Central memory CD4-positive, alpha-beta T cell (primary cell): ENCODE measurements at places on chromosomes 1 and 21.
A peak's percentile ranks its signal among the peaks of the same experiment; 100 is the strongest.

GRCh38 chr1:94095744-94096469 lies 25.0 kb downstream of the ABCA4 start:
- DNase-seq, result no peak

GRCh38 chr1:22238356-22239224 lies 95.7 kb upstream of the WNT4 start:
- no peak for DNase-seq

DNA sequence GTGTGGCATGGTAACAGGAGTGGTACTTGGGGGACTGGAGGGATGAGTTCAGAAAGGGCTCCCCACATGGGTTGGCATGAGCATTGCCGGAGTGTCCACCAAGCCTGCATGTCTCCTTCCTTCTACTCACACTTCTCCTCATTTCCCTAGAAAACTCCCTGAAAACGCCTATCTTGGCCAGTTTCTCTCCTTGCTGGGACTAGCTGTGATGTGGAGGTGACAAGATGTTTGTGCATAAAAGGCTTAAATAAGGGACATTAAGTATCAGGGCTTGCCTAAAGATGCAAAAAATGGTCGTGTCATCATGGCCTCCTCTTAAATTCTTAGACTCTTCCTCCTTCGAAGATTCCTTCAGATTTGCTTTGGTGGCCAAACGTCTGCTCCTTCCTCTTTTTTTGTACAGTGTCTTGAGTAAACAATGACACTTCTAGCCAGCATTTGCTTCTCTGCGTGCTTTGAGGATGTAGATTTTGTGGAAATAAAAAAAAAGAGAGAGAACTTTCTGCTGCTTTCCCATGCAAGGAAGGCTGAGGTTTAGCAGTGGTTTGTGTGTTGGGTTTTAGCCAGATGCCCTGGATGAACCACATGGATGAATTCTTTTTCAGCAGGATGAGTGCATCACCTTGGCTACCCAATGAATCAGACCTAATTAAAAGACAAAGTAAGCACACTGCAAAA lies 239.1 kb upstream of the IRF2BP2 start:
- DNase-seq, result no peak

- no peak for DNase-seq
These were observed 3.6 kb upstream of the PRRX1 start for GRCh38 chr1:170660281-170660713.

DNA sequence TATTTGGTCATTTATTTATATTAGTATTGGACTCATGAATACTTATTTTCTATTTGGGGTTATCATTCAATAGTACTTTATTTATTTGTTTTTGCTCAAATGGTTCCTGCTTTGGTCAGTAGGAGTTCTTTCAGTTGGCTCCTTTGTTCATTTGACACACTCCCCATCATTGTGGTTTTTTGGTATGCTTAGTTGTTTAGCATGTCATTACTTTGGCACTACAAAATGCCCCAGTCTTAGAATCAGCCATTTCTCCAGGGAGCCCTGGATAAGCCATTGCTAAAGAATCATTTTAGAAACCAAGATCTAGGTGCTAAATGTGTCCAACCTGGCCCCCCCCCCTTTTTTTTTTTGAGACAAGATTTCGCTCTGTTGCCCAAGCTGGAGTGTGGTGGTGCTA lies 61.7 kb upstream of the MRPS6 start:
- DNase-seq, result no peak

DNA sequence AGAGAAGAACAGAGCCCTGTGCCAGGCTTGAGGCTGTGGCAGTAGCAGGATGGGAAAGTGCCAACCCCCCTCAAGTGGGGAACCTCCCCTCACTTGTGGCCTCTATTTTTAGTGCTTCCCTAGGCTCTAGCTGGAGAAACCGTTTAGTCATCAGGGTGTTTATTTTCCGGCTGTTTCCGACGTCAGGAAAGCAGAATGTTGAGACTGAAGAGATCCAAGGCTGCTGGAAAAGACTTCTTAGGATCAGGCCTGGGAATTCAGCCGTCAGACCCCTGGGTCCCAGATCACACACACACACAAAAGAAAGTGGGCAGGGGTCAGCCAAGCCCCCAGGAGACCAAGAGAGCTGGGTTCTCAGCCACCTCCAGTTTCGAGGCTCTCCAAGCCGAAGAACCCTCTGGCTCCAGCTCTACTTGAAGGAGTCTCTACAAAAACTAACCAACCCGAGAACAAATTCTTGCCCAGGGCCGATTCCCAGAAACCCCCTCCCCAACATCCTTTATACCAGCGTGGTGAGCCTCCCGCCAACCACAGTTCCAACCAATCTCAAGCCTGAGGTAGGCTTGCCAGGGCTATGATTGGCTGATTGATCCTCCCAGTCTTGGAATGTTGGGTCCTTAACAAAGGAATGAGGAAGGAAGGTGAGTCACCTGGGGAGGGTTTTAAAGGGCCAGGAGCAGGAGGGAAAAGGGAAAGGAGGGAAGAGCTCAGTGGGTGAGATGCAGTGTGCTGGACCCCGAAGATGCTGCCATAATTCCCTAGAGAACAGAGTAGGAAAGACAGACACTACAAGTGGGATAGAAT lies 2.5 kb upstream of the MEF2D start:
- no peak for DNase-seq

DNA sequence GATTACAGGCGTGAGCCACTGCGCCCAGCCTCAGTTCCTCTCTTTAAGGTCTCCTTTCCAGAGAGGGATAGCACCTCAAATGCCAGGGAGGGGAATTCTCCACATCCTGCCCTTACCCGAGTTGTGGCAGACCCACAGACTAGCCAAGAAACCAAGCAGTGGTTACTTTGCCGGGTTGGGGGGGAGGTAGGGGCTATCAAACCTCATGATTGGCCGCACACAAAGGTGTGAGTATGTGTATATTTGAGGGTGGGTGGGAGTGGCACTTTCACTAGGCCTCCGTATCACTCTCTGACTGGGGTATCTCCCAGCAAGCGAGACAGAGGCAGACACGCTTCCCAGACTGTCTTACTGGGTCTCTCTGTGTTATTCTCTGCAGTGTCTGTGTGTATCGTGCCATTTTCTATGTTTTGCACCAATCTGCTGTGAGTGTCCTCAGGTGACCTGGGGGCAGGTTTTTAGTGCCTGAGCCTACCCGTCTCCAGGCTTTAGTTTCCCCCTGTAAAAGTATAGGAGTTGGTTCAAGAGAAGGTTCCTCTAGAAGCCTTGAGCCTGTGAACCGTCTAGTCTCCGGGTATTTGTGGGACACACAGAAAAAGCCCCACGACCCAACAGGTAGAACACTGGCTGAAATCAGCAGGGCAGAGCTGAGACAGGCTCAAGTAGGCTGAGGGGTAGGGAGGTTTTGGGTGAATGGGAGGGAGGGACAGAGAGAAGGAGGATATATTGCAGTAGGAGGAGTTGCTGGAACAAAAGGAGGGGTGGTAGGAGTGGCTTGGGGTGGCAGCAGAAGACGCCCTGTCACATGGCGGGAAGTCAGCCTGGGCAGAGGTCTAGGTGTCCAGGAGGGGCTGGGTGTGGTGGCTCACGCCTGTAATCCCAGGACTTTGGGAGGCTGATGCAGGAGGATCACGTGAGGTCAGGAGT lies 10.3 kb downstream of the LMNA start:
- DNase-seq, result peak; percentile 62

DNA sequence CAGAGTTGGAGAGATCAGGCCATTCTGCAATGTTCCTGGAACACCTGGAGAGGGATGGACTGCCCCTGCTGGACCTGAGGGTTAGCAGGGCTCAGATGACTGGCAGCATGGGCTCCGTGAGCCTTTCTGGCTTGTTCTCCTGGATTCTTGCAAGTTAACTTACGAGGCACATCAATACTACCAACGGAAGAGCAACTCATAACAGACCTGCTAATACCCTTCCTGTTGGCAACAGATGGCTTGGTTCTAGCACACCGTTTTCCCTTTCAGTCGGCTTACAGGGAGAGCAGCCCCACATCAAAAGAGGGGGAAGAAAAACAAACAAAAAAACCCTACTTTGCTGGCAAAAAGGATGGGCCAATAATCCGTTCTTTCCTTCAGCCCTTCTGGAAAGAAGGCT lies 47.9 kb downstream of the SLC66A1 start:
- DNase-seq, result no peak

DNA sequence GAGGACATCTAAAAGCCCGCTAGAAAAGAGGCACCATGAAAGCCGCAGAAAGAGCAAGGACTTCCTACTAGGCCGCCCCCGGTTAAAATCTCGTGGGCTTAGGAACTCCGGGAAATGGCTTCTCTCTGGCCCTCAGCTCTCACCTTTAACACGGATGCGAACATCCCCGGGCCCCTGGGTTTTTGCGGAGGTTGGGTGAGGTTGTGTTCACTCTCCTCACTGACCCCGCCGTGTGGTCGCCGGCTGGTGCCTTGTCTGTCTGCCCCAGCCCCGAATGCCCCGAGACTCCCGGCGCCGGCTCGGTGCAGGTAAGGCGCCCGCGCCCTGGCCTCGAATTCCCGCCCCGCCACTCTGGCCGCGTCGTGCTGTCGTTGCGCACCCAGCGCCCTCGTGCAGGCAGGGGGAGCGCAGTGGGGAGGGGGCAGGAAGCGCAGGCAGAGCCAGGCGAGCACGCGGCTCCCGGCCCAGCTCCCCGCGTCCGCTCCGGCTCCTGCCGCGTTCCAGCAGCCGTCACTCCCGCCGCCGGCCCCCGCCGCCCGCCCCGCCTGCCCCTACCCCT lies at the start of gene SHISAL2A:
TSS of gene SHISAL2A (plus strand) at position 437 of the 559 bp plus-strand sequence. CDS start 326 bp downstream, outside the sequence.
- DNase-seq, result peak; percentile 76

DNA sequence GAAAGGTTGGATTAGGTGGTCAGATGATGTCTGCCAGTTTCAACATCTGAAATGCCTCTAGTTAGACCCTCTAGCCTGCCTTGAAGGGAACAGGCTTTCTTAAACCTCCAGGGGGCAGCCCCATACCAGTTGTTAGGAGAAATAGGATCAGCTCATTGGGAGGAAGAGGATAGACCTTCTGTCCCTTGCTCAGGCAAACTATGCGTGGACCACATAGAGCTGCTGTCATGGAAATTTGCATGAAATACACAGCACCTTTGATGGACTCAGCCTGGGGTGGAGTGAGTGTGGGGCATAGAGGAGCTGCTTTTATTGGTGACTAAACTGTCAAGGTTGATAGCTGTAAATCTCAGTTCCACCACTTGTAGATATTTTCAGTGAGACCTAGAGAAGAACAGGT lies 38.4 kb upstream of the SPAG17 start:
- no peak for DNase-seq

DNA sequence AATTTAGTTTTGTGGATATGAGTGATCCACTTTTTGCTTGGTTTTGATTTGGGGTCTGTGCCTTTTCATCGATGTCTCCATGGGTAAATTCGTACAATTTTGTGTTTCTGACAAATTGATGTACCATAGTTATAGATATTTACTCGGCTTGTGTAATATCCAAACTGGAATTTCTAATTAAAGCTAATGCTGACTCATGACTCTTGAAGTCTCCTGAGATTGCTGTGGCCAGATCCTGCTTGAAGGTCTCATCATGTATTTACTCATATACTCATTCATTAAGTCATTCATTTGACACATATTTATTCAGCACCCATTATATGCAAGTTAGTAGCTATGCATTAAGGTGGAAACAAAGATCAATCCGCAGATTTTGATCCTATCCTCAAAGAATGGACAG lies 423.2 kb downstream of the RWDD3 start:
- DNase-seq, result no peak

DNA sequence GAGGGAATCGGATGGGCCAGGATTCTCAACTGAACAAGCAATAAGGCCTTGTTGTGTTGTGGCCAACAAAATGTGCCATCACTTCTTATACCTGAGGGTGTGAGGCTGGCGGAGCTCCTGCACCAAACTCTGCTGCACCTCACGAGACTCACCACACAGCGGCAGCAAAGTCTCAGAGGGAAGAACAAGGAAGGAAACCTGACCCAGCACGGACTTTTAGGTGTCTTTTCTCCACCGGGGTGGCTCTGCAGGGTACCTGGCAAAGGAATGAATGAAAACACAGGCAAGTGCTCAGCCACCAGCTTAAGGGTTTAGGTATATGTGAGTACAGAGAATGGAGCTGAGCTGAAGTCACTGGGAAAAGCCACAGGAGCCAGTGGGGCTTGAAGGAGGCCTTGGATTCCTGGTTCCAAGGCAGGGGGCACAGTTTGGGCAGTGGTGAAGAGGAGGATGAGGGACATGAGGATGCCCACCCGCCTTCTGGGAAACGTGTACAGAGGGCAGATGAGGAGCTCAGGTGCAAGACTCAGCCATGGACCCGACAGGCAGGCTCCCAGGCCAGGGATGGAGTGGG lies 31.1 kb upstream of the HSD3B1 start:
- DNase-seq, result no peak

GRCh38 chr1:236336084-236336483 lies 54.3 kb upstream of the ERO1B start:
- DNase-seq, result no peak

- DNase-seq, result no peak
These were observed 9.7 kb upstream of the LHX8 start for GRCh38 chr1:75124510-75124909.

DNA sequence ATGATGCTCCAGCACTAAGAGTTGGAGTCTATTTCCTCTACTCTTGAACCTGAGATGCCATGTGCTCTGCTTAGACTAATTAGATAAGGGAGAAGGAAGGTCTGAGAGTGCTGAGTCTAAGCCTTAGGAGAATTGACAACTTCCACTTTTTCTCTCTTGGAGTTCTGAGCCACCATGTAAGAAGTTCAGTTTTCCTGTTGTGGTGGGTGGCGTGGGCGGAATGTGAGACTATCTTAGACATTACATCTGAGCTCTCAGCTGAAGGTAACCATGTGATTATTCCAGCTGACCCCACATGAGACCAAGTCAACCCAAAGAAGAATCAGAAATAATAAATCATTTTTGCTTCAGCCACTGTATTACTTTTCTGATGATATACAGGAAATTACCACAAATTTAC lies 404.5 kb upstream of the LRRC7 start:
- DNase-seq, result no peak

DNA sequence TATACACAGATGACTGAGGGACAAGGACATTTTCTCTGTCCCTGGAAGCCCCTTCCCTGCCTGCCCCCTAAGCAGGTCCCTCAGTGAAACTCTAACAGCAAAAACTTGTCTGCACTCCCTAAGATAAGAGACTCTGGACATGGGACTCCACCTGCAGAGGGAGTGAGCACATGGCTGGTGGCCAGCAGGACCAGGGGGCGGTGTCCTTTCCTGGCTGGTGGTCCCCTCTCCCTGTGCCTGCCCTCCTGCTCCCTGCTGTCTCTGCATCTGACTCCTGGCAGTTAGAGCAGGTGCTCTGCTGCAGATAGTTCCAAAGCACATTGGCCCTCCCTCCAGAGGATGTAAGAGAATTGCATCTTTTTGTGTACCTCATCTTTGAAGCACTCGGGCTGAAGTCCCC lies 215.5 kb downstream of the GRIK3 start:
- DNase-seq, result no peak

- DNase-seq, result no peak
These were observed 147.7 kb downstream of the TGFB2 start for GRCh38 chr1:218492874-218493273.

- DNase-seq, result no peak
These were observed 22.2 kb upstream of the EPHB2 start for GRCh38 chr1:22688466-22688865.

- no peak for DNase-seq
These were observed 45.8 kb upstream of the DNASE2B start for GRCh38 chr1:84352298-84353106.
